ENCODE measurements at places on chromosomes 2 and 18.

- DNase-seq, result no peak
These were observed 119.0 kb downstream of the GALNT13 start for GRCh38 chr2:153990771-153991170.

DNA sequence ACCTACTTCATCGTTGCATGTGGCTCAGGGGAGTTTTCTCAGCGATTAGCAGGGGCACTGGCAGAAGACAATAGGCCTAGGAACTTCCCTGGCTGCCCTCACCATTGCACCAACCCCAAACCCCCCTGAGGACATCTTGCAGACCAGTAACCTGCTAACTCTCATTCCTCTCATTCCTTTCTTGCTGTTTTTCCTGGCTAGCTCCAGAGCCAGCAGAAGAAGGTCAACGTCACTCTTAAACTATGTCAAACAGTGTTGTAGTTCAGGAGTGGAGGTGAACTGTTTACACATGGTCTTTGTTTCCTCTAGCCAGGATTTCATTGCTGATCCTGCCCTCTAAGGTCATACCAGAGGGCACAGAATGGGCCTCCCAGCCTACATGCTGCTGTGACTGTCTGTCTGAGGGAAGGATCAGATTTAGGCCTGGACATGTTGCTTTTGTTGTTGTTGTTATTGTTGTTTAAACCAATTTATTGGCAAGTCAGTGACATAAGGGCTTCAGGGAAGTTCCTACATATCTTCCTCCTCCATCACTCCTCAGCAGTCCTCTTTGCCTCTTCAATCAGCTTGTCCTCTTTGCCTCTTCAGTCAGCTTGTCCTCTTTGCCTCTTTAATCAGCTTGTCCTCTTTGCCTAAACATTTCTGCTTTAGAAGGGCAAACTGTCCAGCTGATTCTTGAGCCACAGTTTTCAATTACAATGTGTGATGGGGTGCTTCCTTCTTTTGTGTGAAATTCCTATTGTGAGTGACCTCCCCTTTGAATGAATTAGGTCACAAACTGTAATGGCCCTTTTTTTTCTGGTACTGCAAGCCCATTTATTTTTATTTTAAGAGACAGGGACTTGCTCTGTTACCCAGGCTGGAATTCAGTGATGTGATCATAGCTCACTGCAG is 471.9 kb upstream of the TNP1 start:
- no peak for DNase-seq

GRCh38 chr2:165568361-165568760 is 98.9 kb downstream of the CSRNP3 start:
- no peak for DNase-seq

GRCh38 chr2:30781961-30782533 is 25.2 kb downstream of the CAPN13 start:
- no peak for DNase-seq

Data from activated T-cell treated with anti-CD3 and anti-CD28 coated beads for 48 hours (primary cell).